COLO829 (cell line): ENCODE measurements at places on chromosomes 3 and 15.
A peak's percentile ranks its signal among the peaks of the same experiment; 100 is the strongest.

DNA sequence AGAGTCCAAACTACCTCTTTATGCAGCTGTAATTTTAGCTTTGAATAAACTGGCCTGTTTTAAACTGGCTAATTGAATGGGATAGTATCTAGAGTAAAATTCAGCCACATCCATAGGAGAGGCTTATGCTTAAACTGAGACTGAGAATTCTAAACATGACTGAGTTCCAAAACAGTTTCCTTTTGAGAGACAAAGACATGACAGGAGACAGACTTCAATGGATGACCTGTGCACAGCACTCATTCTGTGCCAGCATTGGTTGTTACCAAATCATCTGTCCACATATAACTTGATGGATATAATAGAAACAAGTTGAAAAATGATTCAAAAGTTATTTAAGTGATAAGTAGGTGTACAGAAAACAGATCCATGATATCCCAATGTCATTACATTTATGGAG is 20.9 kb downstream of the IL12A start:
- DNase-seq, result no peak

DNA sequence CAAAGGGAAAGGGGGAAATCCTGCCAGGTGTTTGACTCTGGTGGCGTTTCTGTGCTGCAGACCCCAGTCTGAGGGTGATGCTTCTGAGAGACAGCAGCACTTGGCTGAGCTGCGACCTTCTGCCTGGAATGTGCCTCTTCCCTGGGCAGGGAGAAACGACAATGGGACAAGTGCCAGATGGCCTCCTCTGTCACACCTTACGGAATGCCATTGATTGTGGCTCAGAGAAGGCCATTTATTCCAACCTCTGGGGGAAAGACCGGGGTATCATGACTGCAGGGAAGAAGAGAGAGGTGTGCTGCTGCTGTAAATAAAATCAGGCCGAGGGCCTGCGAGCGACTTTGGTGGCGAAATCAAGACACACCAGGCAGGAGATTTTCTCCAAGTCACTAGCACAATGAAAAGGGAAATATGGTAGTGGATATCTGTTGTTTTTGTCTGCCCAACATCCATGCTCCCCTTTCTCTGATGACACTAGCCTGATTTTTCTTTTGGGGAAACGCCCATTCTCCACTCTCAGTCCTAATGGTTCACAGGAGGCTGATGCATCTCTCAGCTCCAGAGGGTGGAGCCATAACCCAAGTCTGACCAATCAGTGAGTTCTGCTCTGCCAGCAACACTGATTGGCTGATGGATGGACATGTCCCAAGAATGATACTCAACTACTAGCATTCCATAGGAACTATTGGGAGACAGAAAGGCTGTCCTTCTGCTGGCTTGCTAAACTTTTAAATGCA is 336.1 kb downstream of the FOXP1 start:
- peak; percentile 42 for DNase-seq

DNA sequence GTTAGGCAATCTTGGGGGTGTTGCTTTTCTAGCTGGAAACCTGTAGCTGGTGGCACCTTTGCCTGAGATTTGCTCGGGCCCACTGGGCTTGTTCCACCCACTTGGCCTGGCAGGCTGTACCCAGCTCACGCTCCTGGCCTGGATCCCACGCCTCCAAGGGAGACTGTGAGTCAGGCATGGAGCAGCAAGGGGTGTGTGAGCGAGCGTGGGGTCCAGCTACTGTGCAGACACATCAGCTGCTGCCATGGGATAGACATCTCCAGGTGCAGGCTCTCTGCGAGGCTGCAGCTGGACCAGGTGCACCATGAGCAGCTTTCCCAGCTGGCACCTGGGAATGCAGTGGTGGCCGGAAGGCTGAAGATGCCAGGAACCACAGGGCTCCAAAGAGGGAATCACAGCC is 36.0 kb downstream of the NR1D2 start:
- DNase-seq, result no peak

DNA sequence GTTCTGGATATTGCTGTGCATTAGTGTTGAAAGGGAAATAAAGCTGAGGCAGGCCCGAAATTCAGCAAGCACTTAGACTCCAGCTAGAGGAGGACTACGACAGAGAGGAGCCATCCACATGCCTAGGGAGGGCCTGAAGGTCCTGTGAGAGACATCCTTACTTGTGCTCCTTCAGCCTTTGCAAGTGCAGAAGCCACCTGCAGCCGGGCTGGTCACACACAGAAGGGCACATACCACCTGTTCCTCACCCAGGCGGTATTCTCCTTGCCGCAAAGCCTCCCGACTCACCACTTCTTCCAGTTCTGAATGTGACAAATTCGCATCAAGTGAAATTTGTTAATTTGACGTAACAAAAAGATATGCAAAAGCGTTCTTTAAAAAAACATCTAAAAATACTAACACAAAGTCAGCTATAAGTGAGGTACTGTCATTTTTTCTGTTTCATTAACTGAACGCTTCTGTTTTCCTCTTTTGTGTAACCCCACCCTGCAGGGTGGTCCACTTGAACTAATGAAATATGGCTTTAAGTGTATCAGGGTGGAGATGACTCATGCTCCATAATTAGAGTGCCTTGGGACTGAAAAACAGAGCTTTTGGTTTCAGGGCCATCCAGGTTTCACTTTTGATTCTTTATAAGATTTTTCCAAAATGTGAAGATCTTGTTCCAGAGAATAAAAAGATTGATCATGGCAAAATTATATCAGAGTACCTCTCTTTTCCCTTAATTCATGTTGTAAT is 467.9 kb upstream of the ATP11B start:
- DNase-seq, result peak; percentile 82

DNA sequence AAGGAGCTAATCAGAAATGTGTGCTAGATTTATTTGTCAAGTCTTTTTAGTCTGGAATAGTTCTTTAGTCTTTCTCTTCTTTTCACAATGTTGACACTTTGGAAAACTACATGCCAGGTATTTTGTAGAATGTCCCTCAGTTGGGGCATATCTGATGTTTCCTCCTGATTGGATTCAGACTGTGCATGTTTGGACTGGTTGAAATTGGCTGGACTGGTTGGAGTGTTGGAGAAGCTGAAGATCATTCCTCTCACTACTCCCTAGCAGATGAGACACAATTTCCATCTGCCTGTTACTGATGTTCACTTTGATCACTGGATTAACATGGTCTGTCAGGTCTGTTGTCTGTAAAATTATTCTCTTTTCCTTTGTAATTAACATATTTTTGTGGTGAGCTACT is 3.7 kb downstream of the NME9 start:
- no peak for DNase-seq

- no peak for DNase-seq
Observed at GRCh38 chr15:76101655-76102054, 41.9 kb downstream of the TMEM266 start.

DNA sequence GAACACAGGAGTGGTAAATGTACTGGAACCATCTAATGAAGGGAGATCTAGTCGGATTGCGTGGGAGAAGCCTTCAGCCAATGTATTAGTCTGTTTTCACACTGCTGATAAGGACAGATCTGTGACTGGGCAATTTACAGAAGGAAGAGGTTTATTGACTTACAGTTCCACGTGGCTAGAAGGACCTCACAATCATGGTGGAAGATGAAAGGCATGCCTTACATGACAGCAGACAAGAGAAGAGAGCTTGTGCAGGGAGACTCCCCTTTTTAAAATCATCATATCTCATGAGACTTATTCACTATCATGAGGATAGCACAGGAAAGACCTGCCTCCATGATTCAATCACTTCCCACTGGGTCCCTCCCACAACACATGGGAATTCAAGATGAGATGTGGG is 17.0 kb downstream of the HRG start:
- DNase-seq, result no peak

DNA sequence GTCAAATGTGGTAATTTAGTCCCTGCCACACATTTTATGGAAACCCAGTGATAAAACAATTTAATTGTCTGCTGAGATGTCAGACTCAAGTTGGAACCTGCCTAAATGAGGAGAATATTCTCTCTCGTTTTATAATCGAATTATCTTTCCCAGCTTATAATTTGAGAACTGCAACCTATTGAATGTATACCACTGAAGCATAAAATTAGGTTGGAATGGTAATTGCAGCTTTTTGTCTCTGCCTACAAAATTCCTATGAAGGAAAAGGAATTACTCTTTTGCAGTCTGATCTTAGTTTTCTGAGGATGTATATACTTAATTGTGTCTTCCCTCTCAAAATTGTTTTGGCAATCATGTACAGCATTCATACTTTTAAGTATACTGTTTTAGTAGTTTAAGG is 28.9 kb downstream of the RAD51 start:
- no peak for DNase-seq

DNA sequence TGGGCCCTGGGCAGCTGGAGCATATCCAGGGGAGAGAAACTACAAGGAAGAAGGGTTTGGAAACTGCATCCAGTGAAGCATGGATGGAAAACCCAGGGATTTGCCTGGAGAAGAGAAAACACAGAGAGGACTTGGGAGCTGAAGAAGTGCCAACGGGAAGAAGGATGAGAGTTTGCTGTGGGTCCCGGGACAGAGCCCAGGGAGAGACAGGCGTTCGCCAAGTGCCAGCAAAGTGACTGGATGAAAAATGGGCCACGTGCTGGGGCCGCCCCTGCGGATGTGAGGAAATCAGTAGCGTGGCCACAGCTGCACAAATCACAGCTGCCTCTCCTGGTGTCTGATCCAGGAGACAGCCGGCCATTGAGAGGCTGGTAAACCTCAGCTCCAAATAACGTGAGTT is 70.4 kb downstream of the HES1 start:
- DNase-seq, result no peak

- DNase-seq, result no peak
Observed at GRCh38 chr3:38634111-38634510, 15.4 kb downstream of the SCN5A start.

GRCh38 chr3:133928136-133928893 is 32.6 kb upstream of the RAB6B start:
- no peak for DNase-seq

GRCh38 chr3:74844428-74844827 is 230.0 kb upstream of the CNTN3 start:
- no peak for DNase-seq

DNA sequence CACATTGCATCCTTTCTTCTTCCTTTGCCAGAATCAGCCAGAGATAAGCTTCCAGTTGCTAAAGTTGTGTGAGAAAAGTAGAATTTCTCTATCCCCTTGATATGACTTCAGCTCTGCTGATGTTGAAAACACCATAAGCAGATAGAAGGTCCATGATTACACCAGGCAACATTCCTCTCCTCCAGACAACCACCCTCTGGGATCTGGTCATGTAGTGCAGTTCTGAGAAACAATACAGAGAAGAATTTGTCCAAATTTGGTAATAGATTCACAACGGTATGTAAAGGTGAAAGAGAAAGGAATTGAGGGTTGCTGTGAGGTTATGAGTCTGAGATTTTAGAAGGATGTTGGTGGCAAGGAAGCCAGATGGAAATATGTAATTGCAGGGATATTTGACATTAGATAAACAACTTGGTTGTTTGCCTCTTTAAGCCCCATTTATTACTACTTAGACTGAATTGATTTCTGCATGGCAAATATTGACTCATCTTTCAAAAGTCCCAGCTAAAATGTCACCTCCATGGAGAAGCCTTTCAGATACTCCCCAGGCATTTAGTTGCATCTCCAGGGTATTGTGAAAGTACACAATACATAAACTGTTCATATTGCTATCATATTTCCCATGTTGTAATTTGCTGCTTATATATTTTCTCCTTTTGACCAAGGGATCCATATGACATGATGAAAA is 134.9 kb downstream of the GAP43 start:
- no peak for DNase-seq
